ENCODE measurements at places on chromosomes 1 and 21.

DNA sequence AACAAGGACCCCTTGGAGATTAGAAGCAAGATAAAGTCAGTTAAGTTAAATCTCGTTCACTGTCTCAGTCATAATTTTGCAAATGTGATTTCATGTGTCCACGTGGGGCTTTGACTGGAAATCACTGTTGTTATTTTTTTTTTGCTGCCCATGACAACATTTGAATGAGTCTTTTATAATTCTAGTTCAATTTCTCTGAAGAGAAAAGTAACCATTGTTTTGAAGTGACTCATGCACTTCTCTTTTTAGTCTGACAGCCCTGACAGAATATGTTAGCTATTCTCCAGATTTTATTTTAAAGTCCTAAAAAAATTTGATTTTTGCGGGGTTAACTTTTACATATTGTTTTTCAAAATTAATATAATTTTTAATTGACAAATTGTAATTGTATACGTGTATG, 30.7 kb upstream of the NLRP3 start:
- DNase-seq = peak; percentile 23

DNA sequence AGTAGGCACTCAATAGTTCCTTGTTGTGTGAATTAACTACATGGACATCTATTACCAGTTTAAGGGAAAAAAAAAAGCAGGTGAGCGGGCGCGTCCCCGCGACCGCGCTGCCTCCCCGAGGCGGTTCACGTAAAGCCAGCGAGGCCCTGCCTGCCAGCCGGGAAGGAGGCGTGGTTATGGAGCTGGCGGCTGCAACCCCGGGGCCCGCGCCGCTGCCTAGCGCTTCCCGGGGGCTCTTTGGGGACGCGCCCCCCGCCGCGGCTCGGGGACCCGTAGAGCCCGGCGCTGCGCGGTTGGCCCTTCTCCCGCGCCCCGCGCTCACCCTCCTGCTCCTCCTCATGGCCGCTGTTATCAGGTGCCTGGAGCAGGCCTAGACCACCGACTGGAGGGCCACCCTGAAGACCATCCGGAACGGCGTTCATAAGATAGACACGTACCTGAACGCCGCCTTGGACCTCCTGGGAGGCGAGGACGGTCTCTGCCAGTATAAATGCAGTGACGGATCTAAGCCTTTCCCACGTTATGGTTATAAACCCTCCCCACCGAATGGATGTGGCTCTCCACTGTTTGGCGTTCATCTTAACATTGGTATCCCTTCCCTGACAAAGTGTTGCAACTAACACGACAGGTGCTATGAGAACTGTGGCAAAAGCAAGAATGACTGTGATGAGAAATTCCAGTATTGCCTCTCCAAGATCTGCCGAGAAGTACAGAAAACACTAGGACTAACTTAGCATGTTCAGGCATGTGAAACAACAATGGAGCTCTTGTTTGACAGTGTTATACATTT, 2.6 kb upstream of the CC2D1B start:
- peak; percentile 68 for DNase-seq

DNA sequence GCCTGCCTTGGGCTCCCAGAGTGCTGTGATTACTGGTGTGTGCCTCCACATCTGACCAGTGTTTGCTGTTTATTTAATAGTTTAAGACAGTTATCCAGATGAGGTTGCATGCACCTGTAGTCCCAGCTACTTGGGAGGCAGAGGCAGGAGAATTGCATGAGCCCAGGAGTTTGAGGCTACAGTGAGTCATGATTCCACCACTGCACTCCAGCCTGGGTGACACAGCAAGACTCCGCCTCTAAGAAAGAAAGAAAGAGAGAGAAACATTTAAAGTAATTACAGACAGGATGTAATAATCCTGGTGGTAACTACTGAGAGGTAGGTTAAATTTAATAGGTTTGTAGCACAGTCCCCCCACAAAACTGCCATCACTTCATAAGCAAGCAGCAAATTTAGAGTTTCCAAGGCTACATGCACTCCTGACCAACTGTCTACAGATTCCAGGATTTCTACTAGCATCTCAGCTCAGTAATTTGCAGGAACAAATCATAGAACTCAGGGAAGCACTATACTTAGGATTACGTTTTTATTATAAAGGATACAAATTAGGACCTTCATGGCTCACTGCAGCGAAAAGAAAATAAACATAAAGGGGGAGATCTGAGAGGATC, 89.6 kb downstream of the PKN2 start:
- DNase-seq = peak; percentile 96

GRCh38 chr1:206699626-206700025, 14.9 kb downstream of the MAPKAPK2 start:
- DNase-seq = no peak

All from kidney tubule cell (primary cell).